Right lobe of liver (tissue), 6 donors: ENCODE measurements at places on chromosomes 5 and 9.

DNA sequence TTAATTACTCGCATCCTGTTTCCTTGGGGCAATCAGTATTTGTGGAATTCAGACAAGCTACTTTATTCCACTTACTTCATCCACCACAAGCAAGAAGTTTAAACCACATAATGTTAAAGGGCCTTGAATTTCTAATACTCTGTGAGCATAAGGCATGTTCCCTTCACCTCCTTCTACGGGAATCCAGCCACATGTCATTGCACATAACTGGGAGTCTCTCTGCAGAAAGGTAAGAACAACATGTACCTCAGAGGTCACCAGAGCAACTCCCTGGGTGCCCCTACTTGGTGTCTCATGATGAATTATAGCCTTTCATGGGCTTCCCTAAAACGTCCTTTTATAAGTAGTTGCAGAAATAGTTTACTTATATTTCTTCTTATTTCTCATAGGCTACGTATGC is 553.2 kb downstream of the DTWD2 start:
- no peaks in the 10 kb centered on the region for H3K4me1 ChIP-seq
- no peak overlapping the region for H3K27ac ChIP-seq

DNA sequence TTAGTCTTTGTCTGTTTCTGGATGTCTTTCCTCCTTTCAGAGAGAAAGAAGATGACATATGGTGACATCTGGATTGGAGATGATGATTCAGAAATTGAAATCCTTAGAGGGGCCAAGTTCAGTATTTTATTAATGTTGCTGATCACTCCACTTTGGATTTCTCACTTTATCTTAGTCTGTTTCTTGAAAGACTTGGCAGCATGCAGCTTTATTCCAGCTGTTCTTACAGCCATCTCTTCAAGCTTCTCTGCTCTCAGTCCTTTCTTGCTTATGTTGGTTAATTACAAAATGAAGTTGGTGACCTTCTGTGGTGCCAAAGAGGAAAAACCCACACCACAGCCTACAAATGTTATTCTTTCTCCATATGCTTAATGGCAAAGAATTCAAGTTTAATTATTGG is 62.1 kb downstream of the SNCAIP start:
- no peak for DNase-seq
- H3K4me3 ChIP-seq, result no peak overlapping the region
- H3K27ac ChIP-seq, result no peak overlapping the region
- peaks cover 16% of the 10 kb centered on the region for H3K4me1 ChIP-seq

DNA sequence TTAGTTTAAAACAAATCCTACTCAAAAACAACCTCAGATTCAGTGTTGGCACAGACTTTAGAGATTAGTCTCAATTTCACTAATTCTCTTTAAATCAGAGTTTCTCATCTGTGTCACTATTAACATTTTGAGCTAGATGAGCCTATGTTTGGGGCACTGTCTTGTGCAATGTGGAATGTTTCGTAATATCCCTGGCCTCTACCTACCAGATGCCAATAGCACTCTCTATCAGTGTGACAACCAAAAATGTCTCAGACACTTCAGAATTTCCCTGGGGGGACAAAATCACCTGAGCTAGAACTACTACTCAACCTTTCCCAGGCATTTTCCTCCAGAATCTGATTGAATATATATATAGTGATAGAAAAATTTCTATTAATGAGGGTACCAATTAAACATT is 465.2 kb upstream of the RGMB start:
- no peak for DNase-seq
- no peaks in the 10 kb centered on the region for H3K27me3 ChIP-seq
- no peak overlapping the region for H3K27ac ChIP-seq

GRCh38 chr5:74130155-74130897 is 504.3 kb downstream of the ARHGEF28 start:
- no peak overlapping the region for H3K4me3 ChIP-seq
- H3K4me1 ChIP-seq, result no peaks in the 10 kb centered on the region
- no peaks in the 10 kb centered on the region for H3K36me3 ChIP-seq
- H3K27ac ChIP-seq, result no peak overlapping the region
- no peaks in the 10 kb centered on the region for H3K27me3 ChIP-seq
- DNase-seq, result no peak

GRCh38 chr5:125461641-125462072 is 715.2 kb upstream of the ZNF608 start:
- H3K4me3 ChIP-seq, result no peak overlapping the region
- no peaks in the 10 kb centered on the region for H3K4me1 ChIP-seq

GRCh38 chr9:137477778-137478612 is 18.9 kb upstream of the NSMF start:
- no peak overlapping the region for H3K4me3 ChIP-seq
- DNase-seq, result peak; percentile 42
- H3K27ac ChIP-seq, result no peak overlapping the region
- no peaks in the 10 kb centered on the region for H3K36me3 ChIP-seq

DNA sequence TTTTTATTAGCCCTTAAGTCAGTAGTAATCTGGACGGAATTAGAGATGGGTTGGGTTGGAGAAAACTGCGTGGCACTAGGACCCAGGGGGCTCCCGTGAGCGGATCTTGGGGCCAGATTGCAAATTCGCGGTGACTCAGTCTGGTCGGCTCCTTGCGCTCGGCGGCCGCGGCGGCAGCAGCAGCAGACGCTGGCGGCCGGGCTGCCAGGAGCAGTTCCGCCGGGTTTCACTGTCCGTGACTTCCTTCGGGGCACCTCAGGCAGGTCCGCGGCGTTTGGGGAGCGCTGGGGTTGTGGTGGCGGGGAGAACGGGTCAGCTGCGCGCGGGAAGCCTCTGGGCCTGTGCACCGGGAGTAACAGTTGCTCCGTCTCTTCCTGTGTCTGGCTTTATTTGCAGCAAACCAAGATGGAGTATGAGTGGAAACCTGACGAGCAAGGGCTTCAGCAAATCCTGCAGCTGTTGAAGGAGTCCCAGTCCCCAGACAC is 31.6 kb downstream of the TNPO1 start:
- no peaks in the 10 kb centered on the region for H3K27me3 ChIP-seq
- H3K4me1 ChIP-seq, result peaks cover 35% of the 10 kb centered on the region
- peak overlapping the region; percentile 86 for H3K4me3 ChIP-seq
- H3K36me3 ChIP-seq, result no peaks in the 10 kb centered on the region
- peak; percentile 92 for DNase-seq
- H3K27ac ChIP-seq, result peak overlapping the region; percentile 80

DNA sequence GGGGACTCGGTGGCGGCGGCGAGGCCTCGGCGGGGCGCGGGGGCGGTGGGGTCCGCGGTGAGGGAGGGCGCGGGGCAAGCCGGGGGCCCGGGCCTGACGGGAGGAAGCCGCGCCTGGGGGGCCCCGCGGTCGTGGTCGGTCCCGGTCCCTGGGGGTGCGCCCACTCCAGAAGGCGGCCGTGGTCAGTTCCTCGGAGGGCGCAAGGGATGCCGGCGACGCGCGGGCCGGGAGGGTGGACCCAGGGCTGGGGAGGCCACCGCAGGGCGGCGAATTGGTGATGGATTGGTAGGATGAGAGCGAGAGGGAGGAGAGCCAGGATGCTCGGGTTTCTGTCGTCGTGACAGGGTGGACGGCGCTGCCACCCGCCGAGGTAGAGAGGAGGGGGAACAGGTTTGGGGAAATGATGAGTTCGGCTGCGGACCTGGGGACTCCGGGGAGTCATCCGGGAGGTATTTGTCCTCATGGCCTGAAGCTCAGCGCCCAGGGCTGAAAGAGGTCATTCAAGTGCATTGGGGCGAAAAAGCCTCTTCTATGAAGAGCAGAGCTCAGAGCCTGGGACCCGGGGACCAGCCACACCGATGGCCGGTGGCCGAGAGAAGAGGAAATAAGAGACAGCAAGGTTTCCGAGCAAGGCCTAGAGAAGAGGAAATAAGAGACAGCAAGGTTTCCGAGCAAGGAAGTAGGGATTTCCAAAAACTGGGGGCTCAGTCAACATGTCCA is 557 bp downstream of the GNG10 start:
- no peaks in the 10 kb centered on the region for H3K27me3 ChIP-seq
- peaks cover 5% of the 10 kb centered on the region for H3K36me3 ChIP-seq
- peak overlapping the region; percentile 76 for H3K27ac ChIP-seq
- H3K4me1 ChIP-seq, result no peaks in the 10 kb centered on the region

GRCh38 chr9:80156756-80157472 is 585.1 kb downstream of the TLE4 start:
- no peak overlapping the region for H3K27ac ChIP-seq
- no peaks in the 10 kb centered on the region for H3K4me1 ChIP-seq
- no peak overlapping the region for H3K4me3 ChIP-seq
- H3K36me3 ChIP-seq, result no peaks in the 10 kb centered on the region

- H3K27me3 ChIP-seq, result no peaks in the 10 kb centered on the region
- H3K36me3 ChIP-seq, result no peaks in the 10 kb centered on the region
- peak overlapping the region; percentile 4 for H3K4me3 ChIP-seq
- no peaks in the 10 kb centered on the region for H3K4me1 ChIP-seq
These were observed 38.8 kb downstream of the CARTPT start for GRCh38 chr5:71757590-71758543.

DNA sequence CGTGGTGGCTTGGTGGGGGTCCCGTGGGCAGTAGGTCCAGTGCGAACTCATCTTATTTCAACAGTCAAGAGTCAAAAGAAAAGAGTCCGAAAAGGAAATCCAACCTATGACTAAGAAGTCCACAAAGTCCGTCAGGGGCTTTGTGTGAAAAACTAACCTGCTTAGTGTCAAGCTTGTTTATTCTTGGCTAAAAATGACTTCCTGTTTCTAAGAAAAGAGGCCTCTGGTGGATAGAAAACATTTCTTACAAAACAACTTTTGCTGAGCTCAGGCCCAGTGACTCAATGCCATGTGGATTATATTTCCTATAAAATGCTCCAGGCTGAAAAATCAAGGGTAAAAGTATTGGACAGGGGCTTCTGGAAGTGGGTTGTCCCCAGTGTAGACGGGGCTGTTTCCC is 105.9 kb downstream of the GADD45G start:
- no peak overlapping the region for H3K4me3 ChIP-seq
- H3K36me3 ChIP-seq, result no peaks in the 10 kb centered on the region
- H3K27ac ChIP-seq, result no peak overlapping the region
- H3K4me1 ChIP-seq, result no peaks in the 10 kb centered on the region
- no peaks in the 10 kb centered on the region for H3K27me3 ChIP-seq

- no peaks in the 10 kb centered on the region for H3K27me3 ChIP-seq
- DNase-seq, result no peak
- H3K4me1 ChIP-seq, result no peaks in the 10 kb centered on the region
- H3K4me3 ChIP-seq, result no peak overlapping the region
These were observed 234.5 kb upstream of the SLC24A2 start for GRCh38 chr9:20023210-20023905.

- DNase-seq, result no peak
- no peaks in the 10 kb centered on the region for H3K36me3 ChIP-seq
- H3K27me3 ChIP-seq, result no peaks in the 10 kb centered on the region
- no peak overlapping the region for H3K27ac ChIP-seq
- H3K4me3 ChIP-seq, result no peak overlapping the region
These were observed 166.9 kb upstream of the IL12B start for GRCh38 chr5:159497221-159497620.

DNA sequence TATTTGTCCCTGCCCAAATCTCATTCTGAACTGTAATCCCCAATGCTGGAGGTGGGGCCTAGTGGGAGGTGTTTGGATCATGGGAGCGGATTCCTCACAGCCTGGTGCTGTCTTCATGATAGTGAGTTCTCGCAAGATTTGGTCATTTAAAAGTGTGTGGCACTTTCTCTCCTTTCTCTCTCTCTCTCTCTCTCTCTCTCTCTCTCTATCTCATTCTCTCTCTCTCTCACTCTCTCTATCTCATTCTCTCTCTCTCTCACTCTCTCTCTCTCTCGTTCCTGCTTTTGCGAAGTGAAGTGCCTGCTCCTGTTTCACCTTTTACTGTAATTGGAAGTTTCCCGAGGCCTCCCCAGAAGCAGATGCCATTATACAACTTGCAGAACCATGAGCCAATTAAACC is 207.3 kb upstream of the NR4A3 start:
- no peaks in the 10 kb centered on the region for H3K36me3 ChIP-seq
- H3K27me3 ChIP-seq, result no peaks in the 10 kb centered on the region
- H3K27ac ChIP-seq, result no peak overlapping the region
- no peaks in the 10 kb centered on the region for H3K4me1 ChIP-seq
- no peak overlapping the region for H3K4me3 ChIP-seq
- no peak for DNase-seq

- H3K27ac ChIP-seq, result no peak overlapping the region
- no peaks in the 10 kb centered on the region for H3K36me3 ChIP-seq
- no peak overlapping the region for H3K4me3 ChIP-seq
- no peaks in the 10 kb centered on the region for H3K27me3 ChIP-seq
These were observed 163.1 kb upstream of the TLE4 start for GRCh38 chr9:79408617-79409016.

GRCh38 chr9:87446527-87446926 is 51.1 kb upstream of the DAPK1 start:
- no peaks in the 10 kb centered on the region for H3K4me1 ChIP-seq
- no peaks in the 10 kb centered on the region for H3K36me3 ChIP-seq
- H3K27me3 ChIP-seq, result no peaks in the 10 kb centered on the region
- DNase-seq, result no peak
- no peak overlapping the region for H3K27ac ChIP-seq

- H3K36me3 ChIP-seq, result no peaks in the 10 kb centered on the region
- H3K27me3 ChIP-seq, result no peaks in the 10 kb centered on the region
- H3K27ac ChIP-seq, result no peak overlapping the region
- H3K4me3 ChIP-seq, result no peak overlapping the region
These were observed 222.3 kb downstream of the FBXL7 start for GRCh38 chr5:15722305-15722704.

GRCh38 chr5:141691867-141692532 is 10.0 kb upstream of the ARAP3 start:
- peak overlapping the region; percentile 25 for H3K4me3 ChIP-seq
- H3K27ac ChIP-seq, result no peak overlapping the region
- H3K27me3 ChIP-seq, result no peaks in the 10 kb centered on the region

DNA sequence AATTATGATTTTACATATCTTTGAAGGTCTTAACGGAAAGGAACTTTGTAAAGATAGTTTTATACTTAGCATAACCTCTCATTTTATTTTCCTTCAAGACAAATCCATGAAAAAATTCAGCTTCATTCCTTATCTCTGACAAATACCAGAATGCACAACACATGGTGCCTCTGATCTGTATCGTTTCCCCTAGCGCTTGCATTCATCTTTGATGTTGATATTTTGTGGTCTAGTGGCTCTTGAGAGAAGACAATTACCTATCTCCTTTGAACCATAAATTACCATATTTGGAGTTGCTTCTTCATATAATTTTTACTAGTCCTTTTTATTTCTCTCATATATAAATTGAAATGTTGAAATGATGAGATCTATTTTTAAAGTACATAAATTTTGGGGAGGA is 551.3 kb downstream of the PDE4D start:
- H3K27me3 ChIP-seq, result no peaks in the 10 kb centered on the region
- DNase-seq, result no peak
- H3K27ac ChIP-seq, result no peak overlapping the region

DNA sequence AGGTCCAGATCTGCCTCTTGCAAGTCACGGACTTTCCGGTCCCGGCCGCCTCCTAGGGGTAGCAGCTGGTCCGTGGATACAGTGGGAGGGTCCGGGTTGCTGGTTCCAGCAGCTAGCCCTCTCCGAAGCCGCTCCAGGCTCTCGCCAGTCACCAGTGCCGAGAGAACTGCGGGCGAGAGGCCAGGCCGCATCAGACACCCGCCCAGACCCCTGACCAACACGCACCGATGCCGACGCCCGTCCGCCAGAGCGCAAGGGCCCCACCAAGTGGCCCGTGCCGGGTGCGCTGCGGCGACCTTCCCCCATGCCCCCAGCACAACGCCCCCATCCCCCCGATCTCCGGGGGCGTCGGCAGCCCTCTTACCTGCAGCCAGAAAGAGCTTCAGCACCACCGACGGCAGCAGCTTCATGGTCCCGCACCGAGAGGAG is 470 bp downstream of the HBEGF start:
- peak overlapping the region; percentile 70 for H3K4me3 ChIP-seq
- H3K27ac ChIP-seq, result peak overlapping the region; percentile 72
- DNase-seq, result peak; percentile 72
